Left ventricle myocardium inferior (tissue), 1 donor: ENCODE measurements at places on chromosomes 11 and 22. TPM values are rescaled to one million over a fixed set of nuclear protein-coding genes. Genes with fewer than 3 reads are reported as not detected.
A peak's percentile ranks its signal among the peaks of the same experiment; 100 is the strongest.

DNA sequence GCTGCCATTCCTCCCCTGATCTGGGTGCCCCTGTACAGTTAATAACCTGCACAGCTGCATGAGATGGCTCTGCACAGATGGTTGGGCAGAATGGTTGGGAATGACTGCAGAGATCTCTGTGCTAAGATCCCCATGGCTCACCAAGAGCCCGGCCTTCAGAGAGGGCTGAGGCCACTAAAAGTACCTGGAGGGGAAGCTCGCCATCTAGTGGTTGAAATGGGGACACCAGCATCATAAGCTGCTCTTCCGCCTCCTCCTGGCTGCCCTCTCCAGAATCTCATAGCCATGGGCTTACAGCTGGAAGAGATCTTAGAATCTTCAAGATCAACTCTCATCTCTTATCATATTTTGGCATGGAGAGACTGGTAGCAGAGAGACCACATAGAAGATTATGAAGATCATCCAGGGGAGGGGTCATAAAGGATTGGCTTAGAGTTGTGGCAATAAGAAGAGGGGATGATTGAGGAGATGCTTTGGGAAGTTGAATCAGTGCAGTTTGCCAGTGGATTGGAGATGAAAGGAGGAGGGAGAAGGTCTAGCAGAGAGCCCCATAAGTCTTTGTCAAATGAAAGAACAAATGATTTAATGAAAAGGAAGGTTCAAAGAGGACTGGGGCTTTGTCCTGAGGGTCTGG, 22.0 kb upstream of the TLCD5 start:
- peak; percentile 51 for DNase-seq

GRCh38 chr11:66933531-66933930, 24.7 kb downstream of the PC start:
- DNase-seq = no peak

- no peak for DNase-seq
Measured at GRCh38 chr11:118200901-118201680, 23.7 kb downstream of the JAML start.

- DNase-seq = no peak
Measured at GRCh38 chr11:10478574-10479550, 23.8 kb downstream of the AMPD3 start.

- DNase-seq = no peak
Measured at GRCh38 chr22:48483764-48484528, 1343.7 kb downstream of the BRD1 start.

GRCh38 chr22:30312053-30312452, 14.7 kb downstream of the TBC1D10A start:
- DNase-seq = no peak

- DNase-seq = no peak
Measured at GRCh38 chr11:60345489-60345888, 18.4 kb downstream of the MS4A6E start.

GDPD5 gene
- 4.4 TPM for total RNA-seq

SPTBN2 gene
- total RNA-seq = 0.77 TPM
